ENCODE measurements at places on chromosomes 7 and 10. TPM values are rescaled to one million over a fixed set of nuclear protein-coding genes. Genes with fewer than 3 reads are reported as not detected.

GATA3 gene
- polyA plus RNA-seq: 64.8 TPM

POU6F2 gene
- not detected for polyA plus RNA-seq

ACTR3C gene
- polyA plus RNA-seq: 8.6 TPM

SPDYE8 gene
- polyA plus RNA-seq: 0.10 TPM

WNT16 gene
- not detected for polyA plus RNA-seq

PNLIPRP2 gene
- not detected for polyA plus RNA-seq

ANKRD61 gene
- 0.40 TPM for polyA plus RNA-seq

HOGA1 gene
- polyA plus RNA-seq: not detected

UTF1 gene
- not detected for polyA plus RNA-seq

CUZD1 gene
- polyA plus RNA-seq: 0.89 TPM

CALHM3 gene
- not detected for polyA plus RNA-seq

MBL2 gene
- polyA plus RNA-seq: not detected

CTAGE4 gene
- not detected for polyA plus RNA-seq

GRCh38 chr7:179209-179681 lies 13.1 kb upstream of the FAM20C start:
- DNase-seq: no peak

- no peak for DNase-seq
Observed at GRCh38 chr10:127133672-127134500, 62.5 kb downstream of the INSYN2A start.

DNA sequence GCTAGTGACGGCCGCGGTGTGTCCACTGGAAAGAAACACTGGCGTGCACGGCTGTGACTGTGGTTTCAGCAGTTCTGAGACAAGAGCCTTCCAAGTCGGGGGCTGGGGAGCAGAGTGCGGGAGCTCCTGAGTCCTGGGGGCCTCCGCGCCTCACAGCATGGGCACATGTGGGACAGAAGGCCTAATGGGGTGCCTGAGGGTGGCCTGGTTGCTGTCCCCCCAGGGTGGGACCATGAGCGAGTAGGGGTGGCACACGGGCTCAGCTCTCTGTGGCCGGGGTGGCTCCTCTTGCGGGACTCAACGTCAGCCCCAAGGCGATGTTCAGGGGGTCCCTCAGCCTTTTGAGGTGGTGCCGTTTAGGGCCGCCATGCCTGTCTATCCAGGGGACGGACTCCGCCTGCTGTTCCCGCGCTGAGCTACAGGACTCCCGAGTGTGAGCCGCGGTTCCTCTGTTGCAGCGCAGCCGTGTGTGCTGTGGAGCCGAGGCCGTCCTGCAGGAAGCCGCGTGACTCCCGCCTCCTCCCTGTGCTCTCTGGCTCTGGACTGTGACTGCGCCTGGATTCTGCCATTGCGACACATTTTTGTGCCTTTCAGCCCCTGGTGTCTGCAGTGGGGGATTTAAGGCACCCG lies 23.5 kb upstream of the CHST12 start:
- no peak for DNase-seq

DNA sequence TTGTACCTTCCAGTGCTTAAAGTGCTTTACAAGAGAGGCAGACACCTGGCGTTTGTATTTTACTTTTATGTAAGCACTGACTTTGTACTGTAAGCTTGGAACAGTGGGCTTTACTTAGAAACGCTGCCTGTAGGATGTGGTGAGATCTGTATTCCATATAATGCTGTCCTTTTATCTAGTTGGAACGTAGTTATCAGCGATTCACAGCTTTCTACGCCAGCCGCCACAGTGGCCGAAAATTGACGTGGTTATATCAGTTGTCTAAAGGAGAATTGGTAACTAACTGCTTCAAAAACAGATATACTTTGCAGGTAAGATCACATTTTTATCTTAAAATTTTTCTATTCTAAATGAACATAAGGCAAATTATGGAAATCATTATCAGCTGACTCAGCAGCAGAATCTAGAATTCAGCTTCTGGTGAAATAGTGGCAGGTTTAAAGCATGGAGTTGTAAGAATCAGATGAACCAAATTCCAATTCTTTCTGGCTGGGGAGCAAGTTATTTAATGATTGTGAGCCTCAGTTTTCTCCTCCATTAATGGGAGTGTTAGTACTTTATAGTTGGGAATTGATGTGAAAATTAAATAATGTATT lies 91.5 kb downstream of the CUL1 start:
- no peak for DNase-seq

DNA sequence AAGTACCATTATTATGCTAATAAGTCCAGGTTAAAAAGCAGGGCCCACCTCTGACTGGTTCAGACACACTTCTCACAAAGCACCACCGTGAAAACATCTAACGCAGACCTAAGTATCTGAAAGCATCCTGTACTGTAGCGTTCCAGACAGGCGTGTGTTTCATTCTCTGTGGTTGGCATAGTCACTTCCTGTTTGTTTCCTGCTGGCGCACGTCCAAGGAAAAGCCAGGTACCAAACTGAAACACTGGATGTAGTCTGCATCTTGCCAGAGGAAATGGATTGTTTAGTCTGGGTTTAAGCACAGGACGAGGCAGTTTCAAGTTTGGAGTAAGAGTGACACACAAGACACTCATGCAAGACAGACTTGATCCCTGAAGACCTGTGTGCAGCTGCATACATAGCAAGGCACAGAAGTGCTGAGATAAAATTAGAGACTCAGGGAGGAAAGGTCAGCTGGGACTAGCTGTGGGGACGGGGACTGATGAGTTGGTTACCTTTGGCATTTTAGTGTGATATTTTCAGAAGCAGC lies 23.3 kb downstream of the BPGM start:
- peak; percentile 85 for DNase-seq

DNA sequence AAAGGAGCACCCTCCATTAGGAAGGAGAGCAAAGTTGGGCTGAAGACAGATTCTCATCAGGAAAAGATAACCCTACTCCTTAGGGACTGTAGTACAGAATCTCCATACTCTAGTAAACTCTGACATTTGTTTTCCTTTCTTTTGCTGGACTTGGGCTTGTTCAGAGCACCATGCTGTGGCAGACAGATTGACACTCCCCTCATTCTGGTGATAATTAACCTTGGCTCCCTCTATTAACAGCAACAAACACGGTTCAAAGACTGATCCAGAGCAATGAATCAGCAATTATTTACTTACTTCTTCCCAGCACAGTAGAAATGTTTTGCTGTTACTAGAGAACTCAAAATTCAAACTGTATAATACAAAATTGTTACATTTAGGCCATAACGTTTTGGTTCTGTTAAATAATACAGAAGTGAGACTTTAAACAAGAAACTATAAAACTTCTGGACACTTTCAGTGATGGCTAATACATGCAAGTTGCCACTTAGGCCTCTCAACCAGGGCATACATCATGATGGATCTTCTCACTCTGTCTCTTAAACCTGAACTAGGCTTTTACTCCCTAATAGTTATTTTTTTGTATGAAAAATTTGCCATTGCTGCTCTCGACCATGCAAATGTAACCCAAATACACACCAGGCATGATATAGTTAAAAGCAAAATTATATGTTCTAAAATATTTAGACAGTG lies 639.0 kb downstream of the IPMK start:
- DNase-seq: no peak

DNA sequence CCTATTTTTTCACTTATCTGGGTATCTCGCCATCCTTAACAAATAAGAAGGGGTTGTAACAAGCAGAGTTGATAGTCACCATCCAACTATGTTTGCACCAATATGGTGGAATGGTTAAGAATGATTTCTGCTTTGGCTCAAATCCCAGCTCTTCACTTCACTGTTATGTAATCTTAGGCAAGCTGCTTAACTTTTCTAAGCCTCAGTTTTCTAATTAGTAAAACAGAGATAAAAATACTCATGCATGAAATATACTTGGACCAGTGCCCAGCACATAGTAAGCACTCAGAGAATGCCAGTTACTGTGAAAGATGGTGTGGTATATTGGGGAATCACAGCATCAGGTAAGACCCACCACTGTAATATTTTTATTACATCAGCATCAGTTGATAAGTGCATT lies 33.6 kb downstream of the ABCB1 start:
- DNase-seq: no peak

- no peak for DNase-seq
Observed at GRCh38 chr7:55086413-55087201, 67.8 kb downstream of the EGFR start.

DNA sequence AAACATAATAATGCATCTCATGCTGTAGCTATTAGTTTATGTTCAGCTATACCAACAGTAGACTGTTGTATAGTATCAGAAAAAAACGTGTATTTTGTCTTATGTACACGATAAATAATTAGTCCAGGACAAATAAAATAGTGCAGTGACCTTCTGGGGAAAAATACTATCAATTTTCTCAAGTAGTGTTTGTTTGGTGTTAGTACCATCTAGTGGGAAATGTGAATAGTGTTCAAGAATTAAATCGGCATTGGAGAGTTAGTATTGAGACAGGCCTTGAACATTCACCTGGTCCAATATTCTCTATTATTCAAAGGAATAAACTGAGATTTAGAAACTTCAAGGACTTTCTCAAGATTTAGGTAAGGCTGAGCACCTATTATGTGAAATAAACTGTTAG lies 21.7 kb upstream of the OR2A5 start:
- DNase-seq: no peak

GRCh38 chr10:49834976-49835375 lies 72.9 kb upstream of the OGDHL start:
- no peak for DNase-seq

- DNase-seq: no peak
Observed at GRCh38 chr7:75823198-75823910, 9.7 kb upstream of the CCL24 start.

GRCh38 chr10:34223658-34224057 lies 591.4 kb downstream of the PARD3 start:
- DNase-seq: no peak

DNA sequence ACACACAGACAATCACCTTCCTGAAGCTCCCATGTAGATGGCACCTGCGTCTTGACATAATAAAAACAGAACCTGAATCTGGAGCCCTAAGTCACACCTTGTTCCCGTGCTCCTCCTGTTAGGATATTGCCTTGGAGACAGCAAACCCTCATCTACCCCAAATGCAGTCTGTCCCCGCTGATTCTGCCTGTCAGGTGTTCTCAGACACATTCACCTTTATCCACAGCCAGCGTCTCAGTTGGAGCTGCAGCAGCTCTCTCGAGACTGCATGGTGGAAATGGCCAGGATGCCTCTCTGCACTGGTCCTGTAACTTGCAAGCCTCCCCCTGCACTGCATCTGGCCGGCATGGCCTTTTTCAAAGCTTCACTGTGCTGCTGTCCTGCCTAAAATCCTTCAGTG lies 218.0 kb upstream of the ZNF32 start:
- no peak for DNase-seq

DNA sequence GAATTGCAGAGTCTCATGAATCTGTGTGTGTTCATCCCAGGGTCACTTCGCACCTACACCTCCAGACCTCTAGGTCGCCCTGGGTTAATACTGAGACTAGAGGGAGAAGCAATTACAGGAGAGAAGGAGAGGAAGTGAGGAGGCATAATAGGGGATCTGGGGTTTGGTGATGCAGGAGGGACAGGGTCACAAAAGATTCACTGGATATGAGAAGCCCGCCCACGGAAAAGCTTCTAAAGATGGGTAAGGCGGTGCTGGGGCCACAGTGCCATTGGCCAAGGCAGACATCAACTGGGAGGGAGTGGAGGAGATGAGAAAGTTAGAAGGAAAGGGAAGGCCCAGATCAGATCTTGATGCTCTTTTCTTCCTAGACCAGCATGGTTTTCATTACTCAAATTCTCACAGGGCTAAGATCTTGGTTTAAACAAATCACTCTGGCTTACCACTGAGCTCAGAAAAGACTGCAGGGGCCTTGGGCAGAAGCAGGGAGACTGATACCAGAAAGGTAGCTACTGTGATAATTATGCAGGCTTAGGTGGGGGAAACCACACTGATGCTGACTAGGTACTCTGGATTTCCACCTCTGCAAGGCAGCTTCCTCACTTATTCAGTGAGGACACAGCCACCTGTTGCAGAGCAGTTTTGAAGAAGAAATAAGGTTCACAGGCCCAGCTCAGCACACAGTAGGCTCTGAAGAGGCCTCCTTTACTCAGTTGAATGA lies 17.4 kb upstream of the ZNF273 start:
- DNase-seq: no peak

DNA sequence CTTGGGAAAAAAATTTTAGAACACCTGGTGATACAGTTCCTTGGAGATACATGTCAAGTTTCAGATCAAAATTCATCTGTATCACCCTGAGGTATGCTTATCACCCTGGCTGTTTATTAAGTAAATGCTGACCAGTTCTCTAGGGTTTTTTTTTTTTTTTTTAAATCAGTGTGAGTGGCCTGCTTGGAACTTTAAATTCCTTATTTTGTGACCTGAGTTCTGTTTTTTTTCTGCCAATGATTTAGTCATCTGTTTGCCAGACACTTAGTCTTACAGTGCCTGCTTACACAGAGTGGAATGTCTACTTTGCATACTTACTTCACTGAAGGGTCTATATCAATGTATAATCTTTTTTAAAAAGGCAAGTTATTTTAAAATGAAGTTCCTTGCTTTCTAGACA lies 1.8 kb downstream of the TSPAN13 start:
- DNase-seq: no peak

GRCh38 chr7:128407751-128408708 lies 1.8 kb downstream of the IMPDH1 start:
- no peak for DNase-seq

- DNase-seq: no peak
Observed at GRCh38 chr7:139018910-139019309, 16.9 kb downstream of the ZC3HAV1L start.

DNA sequence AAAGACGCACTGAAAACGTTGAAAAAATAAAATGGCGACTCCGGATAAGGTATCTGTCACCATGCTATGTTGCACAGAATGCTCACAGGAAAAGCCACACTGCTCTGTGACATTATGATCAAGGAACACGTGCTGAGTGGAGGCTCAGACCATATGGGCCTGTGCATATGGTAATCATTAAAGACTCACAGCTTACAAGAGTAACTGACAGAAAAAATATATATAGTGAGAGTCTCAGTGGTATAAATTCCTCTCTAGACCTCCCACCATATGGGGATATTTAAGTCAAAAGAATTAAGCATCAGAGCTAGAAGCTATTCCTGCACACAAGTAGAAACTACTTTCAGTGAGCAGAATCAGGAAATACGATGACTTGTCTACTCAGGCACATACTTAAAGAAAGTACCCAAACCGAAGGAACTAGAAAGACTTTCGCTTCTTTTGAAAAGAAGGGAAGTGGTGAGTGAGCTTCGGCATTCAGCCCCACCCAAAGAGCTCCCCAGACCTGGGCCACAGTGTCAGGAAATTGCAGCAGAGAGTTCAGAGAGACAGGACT lies 65.1 kb upstream of the MPP7 start:
- DNase-seq: peak; percentile 78
